ENCODE measurements at places on chromosomes 16 and 17.

DNA sequence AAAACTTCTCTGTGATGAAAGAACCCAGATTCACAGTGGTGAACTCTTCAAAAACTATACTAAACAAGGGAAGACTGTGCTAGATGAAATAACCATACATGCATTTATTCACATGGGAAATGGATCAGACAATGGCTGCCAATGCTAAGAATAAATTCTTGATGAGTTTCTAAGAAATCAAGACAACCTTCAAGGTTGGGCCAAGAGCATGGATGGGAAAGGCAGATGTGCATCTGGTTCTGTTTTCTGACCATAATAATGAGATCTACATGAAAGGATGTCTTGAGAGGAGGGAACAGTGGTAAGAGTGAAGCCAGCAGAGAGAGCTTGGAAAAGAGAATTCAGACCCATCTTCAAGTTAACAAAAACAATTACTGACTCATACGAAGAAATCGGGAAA lies 31.4 kb downstream of the ANKRD11 start:
- DNase-seq, result no peak

- no peak for DNase-seq
Measured at GRCh38 chr16:2973093-2973492, 3.9 kb downstream of the PAQR4 start.

DNA sequence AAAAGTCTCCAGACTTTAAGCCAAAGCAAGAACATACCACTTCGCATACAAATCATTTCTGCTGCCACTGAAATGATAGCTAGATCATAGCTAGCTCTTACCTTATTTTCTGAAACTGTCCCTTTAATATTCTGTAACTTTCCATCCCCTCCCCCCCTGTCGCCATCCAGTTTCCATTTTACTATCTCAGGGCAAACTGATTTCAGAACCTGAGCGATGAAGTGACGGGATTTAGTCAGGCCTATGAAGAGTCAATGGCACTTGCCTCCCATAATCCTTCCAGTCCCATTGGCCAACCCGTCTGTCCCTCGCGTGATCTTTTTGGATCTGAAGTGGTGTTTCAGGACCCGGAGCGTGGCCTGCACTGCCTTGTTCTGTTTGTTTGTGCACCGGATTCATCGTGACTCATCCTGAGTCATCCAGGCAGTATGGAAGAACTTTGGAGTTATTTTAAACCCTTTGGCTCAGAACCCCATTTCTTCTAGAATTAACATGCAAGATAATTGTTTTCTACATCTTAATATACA lies 199.8 kb upstream of the CHMP6 start:
- no peak for DNase-seq

DNA sequence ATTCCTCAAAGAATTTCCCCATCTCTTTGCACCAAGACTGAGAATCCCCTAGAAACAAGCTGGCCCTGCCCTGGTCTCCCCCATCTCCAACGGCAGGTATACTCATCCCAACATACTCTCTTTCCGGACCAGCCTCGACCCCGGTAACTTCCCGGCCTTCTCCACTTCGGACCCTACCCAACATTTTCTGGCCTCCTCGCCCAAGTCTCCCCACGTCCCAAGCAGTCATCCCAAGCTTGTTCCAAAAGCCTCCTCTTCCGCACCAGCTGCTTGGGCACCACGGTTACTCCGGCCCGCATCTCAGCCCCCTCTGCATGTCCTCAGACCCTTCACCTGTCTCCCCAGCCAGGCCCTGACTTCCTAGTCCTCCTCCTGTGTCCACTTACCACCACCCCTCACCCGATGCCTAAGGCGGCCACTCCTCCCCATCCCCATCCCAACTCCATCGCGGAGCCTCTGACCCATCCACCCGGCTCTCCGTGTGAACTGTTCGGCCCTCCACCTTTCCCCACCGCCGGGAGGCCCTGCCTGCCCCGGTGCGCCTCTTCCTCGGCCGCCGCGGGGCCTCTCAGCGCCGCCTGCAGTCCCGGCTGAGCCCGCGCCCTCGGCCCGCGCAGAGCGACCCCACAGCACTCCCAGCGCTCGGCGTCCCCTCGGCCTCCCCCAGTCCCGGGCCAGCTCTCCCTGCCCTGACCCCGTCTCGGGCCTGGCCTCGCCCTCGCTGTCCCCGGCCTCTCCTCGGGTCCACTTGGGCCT lies 994 bp downstream of the PITPNA start:
- peak; percentile 14 for DNase-seq

DNA sequence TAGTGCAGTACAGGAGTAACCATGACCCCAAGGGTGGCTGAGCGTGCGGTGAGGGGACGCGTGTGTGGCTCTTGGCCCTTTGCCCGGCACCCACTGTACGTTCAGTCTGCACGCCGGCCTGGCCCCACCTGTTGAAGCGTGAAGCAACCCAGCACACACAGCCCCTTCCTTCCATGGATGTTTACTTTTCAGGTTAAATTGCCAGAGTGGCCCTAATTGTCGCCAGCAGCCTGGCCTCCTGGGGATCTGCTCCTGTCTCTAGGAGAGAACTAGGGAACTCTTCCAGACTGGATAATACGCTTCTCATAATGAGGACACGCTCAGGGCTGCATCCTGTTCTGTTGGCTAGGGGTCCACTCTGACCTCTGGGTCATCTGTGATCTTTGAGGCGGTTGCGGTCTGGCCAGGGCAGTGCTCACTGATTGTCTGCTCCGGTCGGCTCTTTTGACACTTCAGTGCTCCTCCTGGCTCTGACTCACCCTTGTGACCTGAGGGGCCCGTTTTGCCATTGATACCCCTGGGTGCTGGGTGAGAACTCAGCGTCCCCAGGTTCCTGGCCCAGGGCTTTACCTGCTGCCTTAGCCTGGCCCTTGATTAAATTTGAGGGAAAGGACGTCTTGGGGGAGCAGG lies 27.7 kb downstream of the TPSG1 start:
- DNase-seq, result no peak

All from stimulated activated CD4-positive, alpha-beta T cell treated with anti-CD3 and anti-CD28 coated beads, Interleukin-1b, Interleukin-23, amount 100 ng/mL, for 4 hours (primary cell).